ENCODE measurements at places on chromosomes 1 and 21.

DNA sequence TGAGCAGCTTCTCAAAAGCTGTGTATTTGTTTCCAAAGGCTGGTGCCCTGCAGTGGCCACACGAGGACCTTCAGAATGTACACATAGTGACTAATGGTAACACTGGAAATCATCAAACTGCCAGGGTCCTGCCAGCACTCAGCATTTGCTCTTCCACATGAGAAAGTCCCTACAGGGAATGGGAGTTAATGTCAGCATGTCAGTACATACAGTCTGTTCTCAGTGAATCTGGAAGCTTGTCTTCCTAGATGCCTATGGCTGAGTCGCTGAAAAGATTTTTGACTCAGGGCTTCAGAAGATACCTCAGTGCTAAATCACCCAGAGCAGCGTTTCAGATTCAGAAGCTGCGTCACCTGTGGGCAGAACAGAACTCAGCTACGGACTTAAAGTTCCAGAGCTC lies 108.2 kb downstream of the CDC7 start:
- no peak for DNase-seq

DNA sequence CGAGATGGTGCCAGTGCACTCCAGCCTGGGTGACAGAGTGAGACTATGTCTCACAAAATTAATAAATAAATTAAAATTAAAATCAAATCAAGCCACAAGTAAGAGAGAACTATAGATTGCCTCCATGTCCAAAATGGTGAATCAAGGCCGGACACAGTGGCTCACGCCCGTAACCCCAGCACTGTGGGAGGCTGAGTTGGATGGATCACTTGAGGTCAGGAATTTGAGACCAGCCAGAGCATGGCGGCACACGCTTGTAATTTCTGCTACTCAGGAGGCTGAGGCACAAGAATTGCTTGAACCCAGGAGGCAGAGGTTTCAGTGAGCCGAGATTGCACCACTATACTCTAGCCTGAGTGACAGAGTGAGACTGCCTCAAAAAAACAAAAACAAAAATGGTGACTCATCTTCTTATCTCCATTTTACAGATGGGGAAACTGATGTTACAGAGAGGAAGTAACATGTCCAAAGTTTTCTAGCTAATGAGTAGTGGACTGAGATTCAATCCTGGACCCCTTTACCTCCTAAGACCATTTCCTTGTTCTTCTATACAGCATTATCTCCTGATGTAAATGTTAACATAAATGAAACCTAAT lies 99.0 kb upstream of the HNRNPU start:
- no peak for DNase-seq

DNA sequence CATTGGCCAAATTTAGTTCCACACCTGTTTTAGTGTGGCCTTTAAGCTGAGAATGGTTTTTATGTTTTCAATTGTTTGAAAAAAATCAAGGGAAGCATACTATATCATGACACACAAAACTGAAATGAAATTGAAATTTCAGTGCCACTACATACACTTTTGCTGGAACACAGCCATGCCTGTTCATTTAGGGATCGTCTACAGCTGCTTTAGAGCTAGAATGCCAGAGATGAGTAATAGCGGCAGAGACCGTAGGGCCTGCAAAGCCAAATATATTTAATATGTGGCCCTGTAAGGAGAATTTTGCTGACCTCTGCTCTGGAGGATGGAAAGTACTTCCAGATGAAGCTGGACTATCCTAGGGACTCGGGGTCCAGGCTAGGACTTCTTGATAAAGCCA lies 62.5 kb upstream of the LYST start:
- DNase-seq, result no peak

DNA sequence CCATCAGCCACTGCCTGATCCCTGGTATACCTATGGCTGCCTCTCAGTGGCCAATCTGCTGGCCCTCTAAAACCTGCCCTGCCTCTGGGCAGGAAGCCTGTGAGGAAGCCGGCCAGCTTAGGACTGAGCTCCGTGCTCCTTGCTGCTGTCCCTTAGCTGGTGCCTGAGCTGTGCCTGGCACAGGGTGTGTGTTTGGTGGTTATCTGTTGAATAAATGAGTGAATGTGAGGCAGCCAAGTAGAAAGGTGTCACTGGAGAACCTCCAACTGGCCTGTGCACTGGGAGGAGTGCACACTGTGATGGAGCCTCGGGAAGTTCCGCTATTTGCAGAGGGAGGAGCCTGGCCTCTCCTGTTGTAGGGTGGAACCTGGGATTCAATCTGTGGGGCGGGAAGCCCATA lies 63.4 kb upstream of the STUM start:
- DNase-seq, result peak; percentile 97

GRCh38 chr1:233032916-233033315 lies 82.5 kb downstream of the NTPCR start:
- DNase-seq, result no peak

DNA sequence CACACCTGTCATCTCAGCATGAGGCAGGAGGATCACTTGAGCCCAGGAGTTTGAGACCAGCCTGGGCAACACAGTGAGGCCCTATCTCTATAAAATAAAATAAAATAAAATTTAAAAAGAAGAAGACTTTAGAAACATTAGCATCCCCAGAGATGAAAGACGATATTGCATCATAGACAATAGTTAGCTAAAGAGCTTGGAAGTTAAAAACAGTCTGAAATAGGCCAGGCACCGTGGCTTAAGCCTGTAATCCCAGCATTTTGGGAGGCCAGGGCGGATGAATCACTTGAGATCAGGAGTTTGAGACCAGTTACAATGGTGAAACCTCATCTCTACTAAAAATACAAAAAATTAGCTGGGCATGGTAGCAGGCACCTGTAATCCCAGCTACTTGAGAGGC lies 59.3 kb downstream of the RIMS3 start:
- no peak for DNase-seq

GRCh38 chr1:26991310-26992116 lies 2.0 kb upstream of the TRNP1 start:
- DNase-seq, result no peak

GRCh38 chr1:76870037-76870436 lies 2.8 kb downstream of the ST6GALNAC5 start:
- DNase-seq, result no peak

- no peak for DNase-seq
Observed at GRCh38 chr21:16078382-16078781, 348.6 kb downstream of the USP25 start.

DNA sequence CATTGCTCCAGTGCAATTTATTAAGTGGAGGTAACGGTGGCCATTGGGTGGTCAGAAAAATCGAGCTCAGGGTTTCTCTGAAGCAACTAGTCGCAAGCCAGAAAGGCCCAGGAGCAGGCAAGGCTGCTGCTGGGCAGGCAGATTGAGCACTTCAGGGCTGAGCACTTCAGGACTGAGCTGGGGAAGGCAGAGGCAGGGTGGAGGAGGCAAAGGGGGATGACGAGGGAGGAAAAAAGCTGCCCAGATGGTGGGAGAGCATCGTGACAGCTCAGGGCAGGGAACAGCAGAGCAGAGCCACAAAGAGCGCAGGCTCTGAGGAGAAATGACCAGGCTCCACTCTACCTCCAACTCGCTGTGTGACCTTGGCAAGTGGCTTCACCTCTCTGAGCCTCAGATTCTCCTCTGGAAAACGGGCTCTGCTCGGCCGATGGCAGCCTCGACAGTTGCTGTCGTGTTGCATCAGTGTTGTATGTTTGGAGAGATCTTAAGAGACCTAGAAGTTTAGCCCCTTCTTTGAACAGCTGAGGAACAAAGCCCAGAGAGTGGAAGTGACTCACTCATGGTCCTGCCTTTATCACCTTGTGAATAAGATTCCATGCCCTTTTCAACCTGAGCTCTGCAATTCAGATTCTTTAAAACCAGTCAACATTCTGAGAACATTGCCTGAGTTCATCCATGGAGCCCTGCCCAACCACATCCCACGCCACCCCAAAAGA lies 141.4 kb downstream of the SYF2 start:
- no peak for DNase-seq

DNA sequence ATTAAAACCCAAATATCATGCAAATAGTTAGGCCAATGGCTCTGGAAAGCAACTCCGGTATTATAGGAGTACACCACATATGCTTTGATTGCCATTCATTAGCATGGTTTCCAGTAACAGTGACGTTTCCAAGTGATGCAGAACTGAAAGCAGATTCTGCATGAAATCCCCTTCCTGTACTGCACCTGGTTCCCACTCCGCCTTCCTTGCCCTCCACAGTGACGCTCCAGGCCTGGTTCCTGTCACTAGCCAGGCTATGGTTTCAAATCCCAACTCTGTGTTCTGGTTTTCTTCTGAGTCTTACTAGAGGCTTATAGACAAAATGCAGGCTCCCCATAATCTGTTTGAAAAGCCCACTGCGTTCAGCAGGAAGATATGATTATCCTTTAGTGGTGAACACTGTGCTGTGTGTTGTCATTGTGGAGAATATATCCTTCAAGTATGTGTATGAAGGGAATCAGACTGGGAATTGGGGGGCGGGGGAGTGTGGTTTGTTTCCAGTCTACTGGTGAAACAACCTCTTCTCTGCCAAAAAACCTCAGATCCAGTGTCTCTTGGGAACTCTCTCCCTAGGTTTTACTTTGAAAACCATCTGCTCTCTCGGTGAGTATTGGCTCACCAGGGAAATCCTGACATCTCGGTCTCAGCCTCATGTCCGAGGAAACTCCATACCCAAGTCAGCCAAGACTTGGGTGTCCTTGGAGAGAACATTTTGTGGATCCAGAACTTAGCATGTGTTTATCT lies 78.7 kb downstream of the TYW3 start:
- DNase-seq, result no peak

- DNase-seq, result no peak
Observed at GRCh38 chr1:237709355-237709754, 181.4 kb downstream of the ZP4 start.

DNA sequence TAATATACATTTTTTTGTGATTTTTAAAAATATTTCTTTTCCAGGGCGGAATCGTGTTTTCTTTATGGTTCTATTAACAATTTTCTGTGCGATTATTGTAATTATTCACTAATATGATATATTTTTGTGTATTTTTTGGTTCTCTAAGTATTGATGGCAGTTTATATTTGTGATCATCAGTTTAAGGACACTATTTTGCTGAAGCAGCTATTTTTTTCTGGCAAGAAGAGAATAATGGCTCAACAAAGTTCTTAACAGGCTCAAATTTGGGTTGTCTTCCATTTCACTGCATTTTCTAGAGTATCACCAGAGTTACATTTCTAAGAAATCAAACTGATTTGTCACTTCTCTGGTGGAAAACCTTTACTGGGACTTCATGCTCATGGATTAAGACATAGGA lies 178.4 kb downstream of the HS2ST1 start:
- DNase-seq, result no peak

DNA sequence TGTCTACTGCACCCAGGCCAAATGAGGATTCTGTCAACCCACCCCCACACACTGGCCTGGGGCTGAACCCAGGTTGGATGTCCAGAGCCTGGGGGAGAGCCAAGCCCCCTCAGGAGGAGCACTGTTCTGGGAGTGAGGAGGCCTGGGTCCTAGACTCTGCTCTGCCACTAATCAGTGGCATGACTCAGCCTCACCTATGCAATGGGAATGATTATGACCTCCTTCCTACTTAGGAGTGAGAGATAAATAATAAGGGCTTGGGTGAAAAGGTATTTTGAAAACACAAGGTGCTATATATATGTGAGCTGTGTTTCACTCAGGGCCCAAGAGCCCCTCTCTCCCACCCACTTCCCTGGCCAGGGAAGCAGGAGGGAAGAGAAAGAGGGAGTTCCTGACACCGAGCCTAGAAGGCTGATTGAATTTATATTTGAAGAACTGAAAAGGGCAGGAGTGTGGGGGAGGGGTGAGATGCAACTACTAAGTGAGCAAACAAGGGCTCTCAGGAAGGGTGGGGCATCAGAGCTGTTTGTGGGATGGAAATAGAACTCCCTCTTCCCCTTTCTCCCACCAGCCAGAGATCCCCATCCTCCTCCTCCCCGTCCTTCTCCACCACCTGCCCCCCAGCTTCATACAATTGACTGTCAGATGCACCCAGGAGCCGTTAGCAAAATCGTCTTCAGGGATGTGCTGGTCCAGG lies 8.2 kb downstream of the IGSF9 start:
- no peak for DNase-seq

- DNase-seq, result no peak
Observed at GRCh38 chr21:31658053-31658452, 1.4 kb upstream of the SOD1 start.

DNA sequence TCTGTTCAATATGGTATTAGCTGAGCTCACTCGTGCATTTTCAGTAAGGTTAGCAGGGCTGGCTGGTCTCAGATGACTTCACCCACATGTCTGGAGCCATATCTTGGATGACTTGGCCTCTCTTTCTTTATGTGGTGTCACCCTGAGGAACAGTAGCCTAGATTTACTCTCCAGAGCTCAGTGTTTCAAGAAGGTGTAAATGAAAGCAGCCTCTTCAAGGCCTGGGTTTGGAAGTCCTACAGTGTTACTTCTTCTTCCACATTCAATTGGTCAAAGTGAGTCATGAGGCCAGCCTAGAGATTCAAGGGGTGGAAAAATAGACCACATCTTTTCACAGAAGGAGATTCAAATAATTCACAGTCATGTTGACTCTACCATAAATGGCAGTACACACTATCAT lies 12.2 kb downstream of the VCAM1 start:
- no peak for DNase-seq

- no peak for DNase-seq
Observed at GRCh38 chr1:17611991-17612390, 72.5 kb downstream of the ARHGEF10L start.

DNA sequence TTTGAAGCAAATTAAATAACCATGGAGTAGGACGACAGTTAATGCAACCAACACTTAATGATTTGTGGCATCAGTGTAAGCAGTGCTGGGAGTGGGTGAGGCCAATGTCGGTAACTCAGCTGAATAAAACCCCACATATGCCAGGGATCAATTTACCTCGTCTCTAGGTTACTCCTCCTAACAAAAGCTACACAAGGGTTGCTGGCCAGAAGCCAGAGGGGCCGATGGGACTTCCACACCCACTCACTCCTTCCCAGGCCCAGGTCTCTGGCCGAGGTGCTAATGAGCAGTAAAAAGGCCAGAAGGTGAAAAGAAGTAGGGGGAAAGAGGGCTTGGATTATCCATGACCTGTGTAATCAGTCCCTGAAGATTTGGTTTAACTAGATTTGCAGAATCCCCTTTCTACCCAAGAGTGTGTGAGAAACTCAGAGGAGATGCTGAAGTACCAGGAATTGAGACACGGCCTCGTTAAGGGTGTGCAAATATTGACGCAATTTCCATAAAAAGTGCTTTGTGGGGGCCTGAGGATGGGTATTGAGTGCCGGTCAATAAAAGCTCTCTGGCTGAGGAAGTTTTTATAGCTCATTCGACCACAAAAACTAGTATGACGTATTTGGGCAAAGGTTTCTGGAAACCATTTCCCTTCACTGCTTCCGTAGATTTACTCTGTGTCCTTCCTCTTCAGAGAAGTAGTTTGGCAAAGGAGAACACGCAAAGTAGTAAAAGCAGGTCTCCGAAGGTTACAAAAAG lies 145.5 kb downstream of the TBX15 start:
- DNase-seq, result no peak
